ENCODE measurements at places on chromosomes 12 and 14. TPM values are rescaled to one million over a fixed set of nuclear protein-coding genes. Genes with fewer than 3 reads are reported as not detected.

- no peak for DNase-seq
Measured at GRCh38 chr14:73209953-73210352, 27.4 kb upstream of the PAPLN start.

DNA sequence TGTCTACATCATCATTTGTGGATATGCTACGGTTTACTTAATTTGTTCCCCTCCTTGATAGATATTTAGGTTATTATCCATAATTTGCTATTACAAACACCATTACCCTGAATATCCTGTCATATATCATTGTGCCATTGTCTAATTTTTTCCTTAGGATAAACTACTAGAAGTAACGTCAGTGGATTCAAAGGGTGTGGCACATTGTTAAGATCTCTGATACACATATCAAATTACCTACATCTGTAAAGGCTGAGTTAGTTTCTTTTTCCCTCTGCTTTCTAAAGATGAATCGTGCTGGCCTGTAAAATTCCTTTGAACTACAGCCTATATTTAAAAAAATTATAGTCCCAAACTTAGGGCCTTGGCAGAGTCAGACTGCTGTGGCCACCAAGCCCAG lies 53.9 kb upstream of the STRN3 start:
- DNase-seq = no peak

GRCh38 chr12:57735198-57735855 lies 3.2 kb downstream of the AGAP2 start:
- no peak for DNase-seq

DNA sequence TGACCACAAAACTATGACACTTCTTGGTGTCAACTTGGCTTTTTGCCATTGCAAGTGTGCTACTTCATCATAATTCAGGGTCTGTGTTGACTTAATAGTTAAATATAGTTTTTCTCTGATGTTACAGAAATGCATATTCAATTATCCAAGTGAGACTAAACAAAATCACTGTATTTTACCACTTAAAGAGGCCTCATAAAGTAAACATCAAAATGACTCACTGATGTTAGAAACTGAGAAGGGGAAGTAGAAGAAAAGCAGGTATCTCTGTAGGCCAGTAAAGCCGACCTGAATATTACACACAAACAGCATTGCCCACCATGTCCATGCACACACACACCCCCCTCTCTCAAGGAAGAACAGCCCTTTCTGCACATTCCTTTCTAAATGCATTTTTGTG lies 55.4 kb downstream of the RPAP3 start:
- no peak for DNase-seq

DNA sequence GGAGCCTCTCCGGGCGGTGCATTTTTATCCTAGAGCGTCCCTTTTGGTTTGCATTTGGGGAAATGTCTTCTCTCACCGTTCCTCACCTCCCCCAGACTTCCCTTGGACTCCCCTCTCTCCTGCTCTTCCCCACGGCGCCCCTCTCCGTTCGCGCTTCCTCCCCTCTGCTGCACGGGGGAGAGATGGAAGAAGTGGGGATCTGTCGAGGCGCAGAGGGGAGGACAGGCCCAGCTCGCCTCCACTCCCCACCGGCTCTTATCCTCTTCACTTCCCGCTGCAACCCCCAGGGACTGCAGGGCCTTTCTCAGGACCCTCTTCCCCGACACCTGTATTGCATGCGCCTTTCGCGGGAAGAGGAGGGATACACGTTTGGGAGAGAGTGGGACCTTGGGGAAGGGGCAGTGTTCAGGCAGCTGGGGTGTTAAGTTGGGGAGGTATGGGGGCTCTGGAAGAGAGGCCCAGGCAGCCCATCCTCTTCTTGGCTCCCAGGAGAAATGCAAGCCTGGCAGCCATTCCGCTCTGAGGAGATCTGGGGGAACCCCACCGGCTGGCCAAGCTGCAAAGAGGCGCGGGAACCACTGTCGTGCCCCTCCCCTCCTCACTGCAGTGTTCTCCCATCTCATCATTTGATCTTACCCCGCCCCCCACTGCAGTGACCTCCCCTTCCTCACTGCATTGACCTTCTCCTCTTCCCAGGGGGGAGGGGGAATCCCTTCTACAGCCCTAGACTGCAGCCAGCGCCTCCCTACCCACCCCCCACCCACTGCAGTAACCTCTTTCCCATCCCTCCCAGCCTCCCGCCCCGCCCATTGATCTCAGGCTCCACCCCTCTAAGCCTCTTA lies 788 bp downstream of the ENO2 start:
- DNase-seq = no peak

GRCh38 chr12:75656648-75657047 lies 145.2 kb upstream of the KRR1 start:
- DNase-seq = no peak

- no peak for DNase-seq
Measured at GRCh38 chr14:99380991-99381687, 99.5 kb downstream of the SETD3 start.

DNA sequence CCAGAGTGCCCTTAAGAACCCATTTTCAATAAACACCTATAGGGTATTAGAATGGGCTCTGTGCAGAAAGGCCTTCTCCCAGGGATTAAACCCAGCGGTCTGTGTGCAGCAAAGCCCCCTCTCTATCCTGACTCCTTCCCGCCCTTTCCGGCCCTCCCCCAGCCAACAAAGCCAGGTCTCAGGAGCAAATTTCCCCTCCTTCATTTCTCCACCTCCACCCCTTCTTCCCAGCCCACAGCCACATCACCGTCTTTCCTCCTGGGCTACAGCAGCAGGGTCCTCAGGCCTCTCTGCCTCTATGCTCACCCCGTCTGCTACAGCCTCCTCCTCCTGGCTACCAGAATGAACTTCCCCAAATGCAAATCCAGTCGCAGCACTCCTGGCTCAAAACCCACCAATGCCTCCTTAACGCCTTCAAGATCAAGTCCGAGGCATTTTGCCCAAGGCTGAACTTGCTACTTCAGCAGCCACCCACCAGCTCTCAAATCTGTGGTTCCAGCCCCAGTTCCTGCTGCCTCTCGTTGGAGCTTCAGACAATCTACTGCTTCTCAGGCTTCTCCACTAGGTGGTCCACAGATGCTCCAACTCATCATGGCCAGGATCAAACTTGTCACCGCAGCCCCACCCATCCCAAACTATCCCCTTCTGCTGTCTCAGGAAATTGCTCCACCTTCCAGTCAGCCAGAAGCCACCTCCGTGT lies 134.8 kb downstream of the BCL11B start:
- no peak for DNase-seq

DNA sequence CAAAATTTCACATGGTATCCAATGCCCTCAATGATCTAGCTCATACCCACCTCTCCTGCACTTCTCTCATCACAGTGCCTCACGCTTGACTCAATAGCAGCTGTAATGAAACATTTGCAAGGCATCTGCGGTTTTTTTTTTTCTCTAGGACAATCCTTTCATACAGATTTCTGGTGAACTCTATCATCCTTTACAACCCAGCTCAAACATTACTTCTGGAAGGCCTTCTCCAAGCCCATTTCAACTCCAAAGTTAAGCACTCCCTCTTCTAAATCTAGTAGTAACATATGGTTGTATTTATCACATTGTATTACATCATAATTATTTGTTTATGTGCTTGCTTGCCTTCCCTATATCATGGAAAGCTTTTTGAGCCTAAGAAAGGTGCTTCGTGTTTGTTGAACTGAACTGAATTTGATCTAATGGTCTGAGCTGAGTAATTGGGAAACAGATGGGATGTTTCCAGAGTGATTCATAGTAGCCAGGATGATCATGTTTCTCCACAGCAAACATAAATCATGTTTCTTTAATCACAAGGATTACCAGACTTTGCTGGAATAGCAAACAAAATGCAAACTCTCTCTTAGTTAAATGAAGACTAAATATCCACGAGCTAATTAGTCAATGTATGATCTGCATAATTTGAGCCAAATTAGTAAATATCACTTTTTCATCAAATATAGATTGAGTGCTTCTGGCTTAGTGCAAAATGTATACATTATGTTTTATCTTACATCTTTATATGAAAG lies 14.3 kb downstream of the CFL2 start:
- DNase-seq = no peak

GRCh38 chr14:104742586-104743455 lies 10.1 kb upstream of the SIVA1 start:
- DNase-seq = peak; percentile 66

DNA sequence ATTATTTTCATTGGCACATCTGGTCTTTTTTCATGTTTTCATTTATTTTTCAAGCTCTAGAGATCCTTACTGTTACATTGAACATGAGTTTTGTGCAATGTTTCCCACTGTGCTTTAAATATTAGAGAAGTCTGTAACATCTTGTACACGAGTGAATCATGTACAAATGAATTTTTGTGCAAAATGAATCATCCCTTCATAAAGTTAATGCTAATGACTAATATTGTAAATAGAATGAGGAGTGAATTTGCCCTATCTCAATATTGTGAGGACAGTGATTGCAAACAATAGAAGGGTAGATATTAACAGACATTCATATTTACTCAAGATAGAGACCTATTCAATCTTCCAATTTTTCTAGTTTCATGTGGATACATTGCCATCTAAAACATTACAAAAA lies 463.3 kb upstream of the FOXG1 start:
- DNase-seq = no peak

DNA sequence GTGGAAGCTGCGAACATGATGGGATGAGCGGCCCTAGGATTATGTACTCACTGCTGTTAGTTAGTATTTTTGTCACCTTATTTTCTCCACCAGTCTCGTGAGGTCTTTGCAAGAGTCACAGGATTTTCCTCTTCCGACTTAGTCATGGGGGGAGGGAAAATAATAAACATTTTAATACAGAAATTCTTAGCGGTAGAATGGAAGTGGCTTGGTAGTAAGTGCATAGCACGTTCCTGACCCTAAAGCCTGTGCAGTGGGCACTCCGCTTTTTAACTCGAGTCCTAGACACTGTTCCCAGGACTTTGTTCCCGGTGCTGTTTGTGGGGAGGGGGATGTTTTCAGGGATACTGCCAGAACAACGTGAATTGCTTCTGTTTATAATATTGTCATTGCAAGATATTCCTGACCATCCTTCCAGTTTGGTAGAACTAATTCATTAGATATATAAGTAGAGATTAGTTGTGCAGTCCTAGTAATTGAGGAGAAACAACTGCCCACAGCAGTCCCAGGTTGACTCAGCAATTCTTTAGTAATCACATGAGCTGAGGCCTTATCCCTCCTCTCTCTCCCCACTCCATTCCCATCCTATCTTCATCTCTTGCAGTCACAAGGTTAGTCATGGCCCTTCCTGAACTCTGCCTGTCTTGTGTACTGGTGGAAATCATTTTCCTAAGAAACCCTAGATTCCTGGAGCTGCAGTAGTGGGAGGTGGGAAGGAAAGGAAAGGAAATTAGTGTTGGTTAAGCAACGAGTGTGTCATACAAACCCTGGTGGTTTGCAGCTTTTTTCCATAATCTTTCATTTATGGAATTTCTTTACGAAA lies 799 bp downstream of the SLC38A6 start:
- DNase-seq = no peak

GRCh38 chr12:13144266-13144828 lies 40.9 kb upstream of the GSG1 start:
- DNase-seq = no peak

DNA sequence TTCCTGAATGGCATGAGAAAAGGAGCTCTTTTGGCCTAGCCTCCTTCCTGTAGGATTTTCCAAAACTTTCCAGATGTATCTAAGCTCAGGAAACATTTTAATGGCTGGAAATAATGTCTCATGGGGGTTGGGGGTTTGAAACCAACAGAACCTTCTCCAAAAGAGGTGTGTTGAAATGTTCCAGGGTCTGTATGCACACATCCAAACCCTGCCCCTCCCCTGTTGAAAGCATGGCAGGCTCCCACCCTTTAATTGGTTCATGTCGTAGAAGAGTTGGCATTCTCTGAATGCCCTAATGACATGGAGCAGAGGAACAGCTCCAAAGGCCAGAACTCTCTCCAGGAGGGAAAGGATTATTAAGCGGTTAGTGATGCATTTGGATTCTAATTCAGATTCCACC lies 353.2 kb downstream of the ZFP36L1 start:
- no peak for DNase-seq

DNA sequence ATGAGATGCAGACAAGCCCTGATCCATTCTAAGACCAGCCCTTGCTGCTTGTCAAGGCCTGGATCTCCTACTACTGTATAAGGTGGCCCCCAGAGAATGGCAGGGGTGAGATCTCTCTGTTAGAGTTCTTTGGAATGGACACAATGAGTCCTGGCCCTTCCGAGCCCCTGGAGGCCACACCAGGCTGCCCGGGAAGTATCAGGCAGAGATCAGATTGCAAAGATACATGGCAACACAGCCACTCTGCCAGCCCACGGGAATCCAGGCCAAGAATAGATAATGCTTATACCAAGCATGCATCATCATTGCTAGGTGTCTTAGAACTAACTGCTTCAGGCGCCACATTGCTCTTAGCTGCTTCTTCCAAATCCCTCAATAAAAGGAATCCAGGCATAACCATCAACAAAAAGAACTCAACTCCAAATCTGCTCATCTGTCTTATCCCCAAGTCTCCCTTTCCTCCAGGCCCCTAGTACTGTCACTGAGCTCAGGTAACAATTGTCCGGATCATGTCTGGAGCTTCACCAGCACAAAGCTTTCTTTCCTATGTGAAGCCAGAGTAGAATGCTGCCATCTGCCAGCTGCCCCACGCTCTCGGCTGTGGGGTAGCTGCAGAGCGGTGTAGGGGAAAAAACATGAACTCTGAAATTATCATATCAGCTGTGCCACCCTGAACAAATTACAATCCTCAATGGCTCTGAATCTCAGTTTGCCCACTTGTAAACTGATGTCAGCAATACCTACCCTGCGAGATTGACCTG lies 5.5 kb upstream of the VASH1 start:
- no peak for DNase-seq

DNA sequence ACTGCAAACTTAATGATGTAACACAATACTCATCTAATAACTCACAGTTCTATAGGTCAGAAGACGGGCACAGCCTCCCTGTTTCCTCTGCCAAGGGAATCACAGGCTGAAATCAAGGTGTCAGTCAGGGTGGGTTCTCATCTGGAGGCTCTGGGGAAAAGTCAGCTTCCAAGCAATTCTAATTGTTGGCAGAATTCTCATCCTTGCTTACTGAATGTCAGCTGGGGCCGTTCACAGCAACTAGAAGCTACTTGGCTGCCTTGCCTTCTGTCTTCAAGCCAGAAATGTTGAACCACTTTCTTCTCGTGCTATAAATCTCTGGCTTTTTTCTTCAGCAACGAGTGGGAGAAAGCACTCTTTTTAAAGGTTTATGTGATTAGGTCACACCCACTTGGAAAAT lies 80.1 kb upstream of the PDZRN4 start:
- no peak for DNase-seq

GRCh38 chr12:100688451-100688864 lies 106.1 kb upstream of the ANO4 start:
- DNase-seq = no peak

GRCh38 chr14:61145903-61146481 lies 135.1 kb downstream of the TMEM30B start:
- DNase-seq = no peak

The RBP5 gene
- total RNA-seq = 0.54 TPM

The DTX1 gene
- total RNA-seq = 3.7 TPM

The RAD9B gene
- 1.1 TPM for total RNA-seq

The IFNG gene
- total RNA-seq = not detected

The CNPY2 gene
- 36.5 TPM for total RNA-seq

The OR6C2 gene
- total RNA-seq = not detected

The CLEC4A gene
- total RNA-seq = 1.2 TPM

The PABPN1 gene
- total RNA-seq = 73.7 TPM

Measured in Right ventricle myocardium inferior (tissue), 1 donor.